ENCODE measurements at places on chromosomes 12 and 14.

GRCh38 chr12:131442337-131442918 lies 268.5 kb upstream of the SFSWAP start:
- DNase-seq, result no peak

GRCh38 chr12:113358381-113359132 lies at the start of gene PLBD2:
Gene PLBD2, plus strand, starts transcription at chr12:113358587. Its CDS starts 14 bp downstream, at chr12:113358601.
- DNase-seq, result peak; percentile 92

- DNase-seq, result no peak
Observed at GRCh38 chr12:121326996-121327674, 25.1 kb downstream of the ANAPC5 start.

- DNase-seq, result no peak
Observed at GRCh38 chr14:75543253-75543652, 21.0 kb downstream of the BATF start.

- no peak for DNase-seq
Observed at GRCh38 chr12:99553461-99553860, 94.1 kb upstream of the GARIN6 start.

DNA sequence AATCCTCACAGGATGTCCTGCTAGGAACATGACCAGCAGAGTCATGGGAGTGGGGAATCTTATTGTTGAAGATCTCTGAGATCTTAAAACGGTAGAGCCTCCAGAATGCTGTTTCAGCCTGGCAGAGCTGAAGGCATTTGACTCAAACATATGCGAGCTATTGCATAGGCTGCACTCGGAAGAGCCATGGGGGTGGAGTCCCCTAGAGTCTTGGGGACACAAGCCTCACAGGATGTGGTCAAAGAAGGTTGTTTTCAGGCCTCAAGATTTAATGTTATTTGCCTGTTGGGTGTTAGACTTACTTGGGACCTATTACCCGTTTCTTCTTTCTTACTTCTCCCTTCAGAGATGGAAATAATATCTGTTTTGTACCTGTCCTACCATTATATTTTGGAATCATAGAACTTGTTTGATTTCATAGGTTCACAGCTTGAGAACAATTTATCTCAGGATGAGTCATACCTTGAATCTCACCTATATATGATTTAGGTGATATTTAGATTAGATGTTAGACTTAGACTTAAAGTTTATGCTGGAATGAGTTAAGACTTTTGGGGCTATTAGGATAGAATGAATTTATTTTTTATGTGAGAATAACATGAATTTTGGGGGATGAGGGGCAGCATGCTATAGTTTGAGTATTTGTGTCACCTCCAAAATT lies 172.2 kb upstream of the ATP2B1 start:
- peak; percentile 3 for DNase-seq

GRCh38 chr12:24553259-24553658 lies 395.6 kb downstream of the BCAT1 start:
- no peak for DNase-seq

DNA sequence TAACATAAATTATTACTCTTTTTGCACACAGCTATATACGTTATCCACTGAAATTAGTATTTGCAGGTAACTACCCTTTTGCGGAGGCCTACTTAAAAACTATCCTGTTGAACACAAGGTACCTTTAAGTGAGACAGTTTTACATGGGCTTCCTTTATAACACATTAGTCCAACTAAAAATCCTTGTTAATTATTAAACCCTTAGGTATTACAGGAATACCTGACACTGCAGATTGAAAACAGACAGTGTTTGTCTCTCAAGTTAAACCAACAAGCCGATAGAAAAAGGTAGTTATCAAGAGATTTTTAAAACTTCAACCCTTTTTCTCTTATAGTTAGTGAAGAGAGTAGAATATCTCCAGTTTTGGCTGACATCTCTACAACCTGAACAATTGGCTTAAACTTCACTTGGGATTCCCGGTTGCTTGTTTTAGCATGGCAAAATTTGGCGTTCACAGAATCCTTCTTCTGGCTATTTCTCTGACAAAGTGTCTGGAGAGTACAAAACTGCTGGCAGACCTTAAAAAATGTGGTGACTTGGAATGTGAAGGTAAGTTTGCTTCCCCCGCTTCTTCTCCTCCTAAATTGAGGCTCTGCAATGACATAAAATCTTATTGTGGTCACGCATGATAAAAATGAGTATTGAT lies at the start of gene MIA2:
MIA2 (plus strand) TSS at position 236 of the 647 bp plus-strand sequence; CDS start at position 436, 200 bp downstream.
- no peak for DNase-seq

DNA sequence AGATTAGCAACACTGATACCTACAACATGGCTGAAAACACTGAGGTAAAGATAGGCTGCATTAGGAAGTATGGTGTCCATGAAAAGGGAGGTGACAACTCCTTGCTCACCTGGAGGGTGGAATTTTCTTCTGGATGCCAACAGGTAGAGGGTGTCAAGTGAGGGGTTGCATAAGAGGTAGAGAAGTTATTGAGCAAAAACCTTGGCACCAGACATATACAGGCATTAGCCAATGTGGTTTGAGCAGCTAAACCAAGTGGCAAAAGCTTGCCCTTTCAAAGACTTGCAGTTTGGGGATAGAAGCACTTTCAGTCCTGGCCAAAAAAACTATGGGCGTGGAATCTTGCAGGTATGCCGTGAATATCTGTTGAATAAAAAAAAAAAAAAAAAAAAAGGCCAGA lies 3.8 kb downstream of the RITA1 start:
- DNase-seq, result no peak

DNA sequence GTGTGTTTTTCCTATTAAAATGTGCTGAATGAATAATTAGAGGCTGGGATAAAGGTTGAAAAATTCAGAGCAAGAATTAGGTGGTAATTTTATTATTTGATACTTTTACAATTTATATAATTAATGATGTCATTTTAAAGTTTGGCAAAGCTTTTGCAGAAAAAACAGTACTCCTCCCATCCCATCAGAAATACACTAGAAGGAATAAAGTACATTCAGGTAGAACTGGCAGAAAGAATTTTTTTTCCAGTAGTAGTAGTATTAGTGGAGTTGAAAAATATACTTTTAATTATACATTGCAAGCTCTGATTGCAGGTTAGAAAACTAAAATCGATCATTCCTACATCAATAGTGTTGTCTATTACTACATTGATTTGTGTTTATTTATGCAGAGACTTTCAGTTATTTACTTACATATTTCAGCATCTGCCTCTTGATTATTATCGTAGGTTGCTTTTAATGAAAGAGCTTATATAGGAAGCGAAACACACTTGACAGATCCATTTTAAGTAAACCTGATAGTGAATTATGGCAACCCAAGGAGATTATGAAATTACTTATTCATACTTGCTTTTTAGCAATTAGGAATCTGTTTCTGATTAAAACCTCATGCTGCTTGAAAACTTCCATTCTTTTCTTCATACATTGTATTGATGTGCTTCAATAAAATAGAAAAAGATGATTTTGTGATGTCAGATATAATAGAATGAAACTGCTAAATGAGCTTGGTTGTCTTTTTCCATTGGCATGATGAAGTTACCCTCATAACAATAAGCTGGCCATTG lies 10.1 kb downstream of the FOXG1 start:
- no peak for DNase-seq

GRCh38 chr12:127480775-127481314 lies 786.1 kb upstream of the TMEM132C start:
- no peak for DNase-seq

- DNase-seq, result peak; percentile 59
Observed at GRCh38 chr14:74882103-74882920, 596 bp downstream of the DLST start.

DNA sequence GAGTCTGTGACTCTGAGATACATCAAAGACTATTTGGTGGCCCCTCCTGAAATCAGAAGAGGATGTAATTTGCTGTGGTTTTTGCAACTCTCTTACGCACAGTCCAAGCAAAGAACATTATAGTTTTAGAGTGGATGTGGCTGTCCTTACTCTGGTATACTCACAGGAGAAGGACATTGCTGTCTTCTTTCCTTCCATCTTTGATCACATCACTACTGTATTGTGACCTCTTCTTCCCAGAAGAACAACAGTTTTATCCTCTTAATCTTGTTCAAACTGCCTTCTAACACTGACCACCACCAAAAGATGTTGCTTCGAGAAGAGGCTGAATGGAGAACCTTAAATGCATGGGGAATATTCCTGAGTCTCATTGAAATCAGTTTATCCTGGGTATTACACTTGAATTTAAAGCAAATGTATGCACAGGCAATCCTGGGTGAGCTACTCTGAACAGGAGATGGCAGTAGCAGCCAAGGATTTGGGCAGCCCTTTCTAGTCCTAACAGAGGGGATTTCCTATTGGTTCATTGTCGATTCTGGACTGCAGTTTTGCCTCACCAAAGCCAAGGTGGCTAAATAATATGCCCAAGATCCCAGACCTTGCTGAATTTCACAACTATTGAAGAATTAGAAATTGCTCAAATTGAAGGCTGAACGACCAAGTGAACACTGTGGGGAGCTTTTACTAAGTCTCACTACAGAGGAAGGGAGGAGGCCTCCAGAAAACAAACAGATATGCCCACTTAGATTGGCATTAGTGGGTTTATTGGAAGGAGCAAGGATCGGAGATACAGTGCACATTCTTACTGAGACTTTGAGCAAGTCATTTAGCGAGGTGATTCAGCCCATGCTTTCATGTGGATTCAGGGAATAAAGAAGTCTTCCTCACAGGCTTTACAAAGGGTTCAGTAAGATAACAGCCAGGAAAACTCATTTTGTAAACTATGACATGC lies 282.8 kb downstream of the PAWR start:
- DNase-seq, result peak; percentile 32

- peak; percentile 99 for DNase-seq
Observed at GRCh38 chr14:64841772-64842750, 37.6 kb downstream of the SPTB start.

- DNase-seq, result no peak
Observed at GRCh38 chr12:101173197-101173749, 36.8 kb downstream of the SLC5A8 start.

DNA sequence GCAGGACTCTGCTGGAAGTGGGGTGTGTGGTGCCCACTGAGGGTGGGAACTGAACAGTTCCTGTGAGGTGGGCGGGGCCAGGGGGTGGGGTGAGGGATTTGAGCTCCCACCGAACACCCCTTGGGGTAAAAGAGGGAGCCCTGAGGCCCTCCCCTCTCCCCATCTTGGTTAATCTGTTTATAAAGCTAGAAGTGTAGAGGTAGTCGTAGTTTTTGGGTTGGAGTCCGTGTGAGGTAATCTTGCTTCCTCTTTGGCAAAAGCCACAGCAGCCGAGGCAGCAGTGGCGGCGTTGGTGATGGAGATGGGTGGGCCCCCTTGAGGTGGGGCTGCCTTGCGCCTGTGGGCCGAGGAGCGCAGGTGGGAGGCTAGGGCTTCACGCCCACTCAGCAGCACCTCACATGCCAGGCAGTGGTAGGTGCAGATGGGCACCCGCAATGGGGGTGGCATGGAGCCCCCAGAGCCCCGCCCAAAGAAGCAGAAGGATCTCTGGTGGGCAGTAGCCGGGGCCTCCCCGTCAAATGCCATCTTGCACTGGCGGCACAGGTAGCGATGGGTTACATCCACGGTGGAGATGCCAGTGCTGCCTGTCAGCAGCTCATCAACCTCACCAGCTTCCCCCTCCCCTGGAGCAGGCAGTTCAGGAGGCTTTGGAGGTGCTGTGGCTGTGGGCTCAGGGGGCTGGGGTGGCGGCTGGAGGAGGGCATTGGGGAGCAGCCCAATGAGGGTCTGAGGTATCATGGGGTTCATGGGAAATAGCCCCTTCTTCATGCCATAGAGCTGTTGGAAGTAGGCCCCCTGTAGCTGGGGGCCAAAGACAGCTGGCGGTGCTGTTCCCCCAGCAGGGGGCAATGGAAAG lies 29.6 kb downstream of the ZFHX2 start:
- DNase-seq, result no peak

- no peak for DNase-seq
Observed at GRCh38 chr12:122749569-122750332, 2.9 kb upstream of the DENR start.

DNA sequence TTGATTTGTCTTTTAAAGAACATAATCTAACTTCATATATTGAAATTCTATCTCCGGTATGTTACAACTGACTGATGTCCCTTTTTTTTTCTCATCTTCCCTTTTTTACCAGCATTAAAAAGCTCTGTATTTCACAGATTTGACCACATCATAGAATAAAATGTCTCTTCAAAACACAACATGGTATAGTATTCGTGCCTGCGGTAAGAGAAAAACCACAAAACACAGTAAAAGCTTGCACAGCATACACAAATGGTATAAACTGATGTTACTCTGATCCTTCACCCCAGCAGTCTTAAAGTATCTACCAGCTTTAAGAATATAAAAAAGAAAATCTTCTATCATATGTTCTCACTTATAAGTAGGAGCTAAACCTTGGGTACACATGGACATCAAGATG lies 83.4 kb downstream of the HECTD1 start:
- no peak for DNase-seq

DNA sequence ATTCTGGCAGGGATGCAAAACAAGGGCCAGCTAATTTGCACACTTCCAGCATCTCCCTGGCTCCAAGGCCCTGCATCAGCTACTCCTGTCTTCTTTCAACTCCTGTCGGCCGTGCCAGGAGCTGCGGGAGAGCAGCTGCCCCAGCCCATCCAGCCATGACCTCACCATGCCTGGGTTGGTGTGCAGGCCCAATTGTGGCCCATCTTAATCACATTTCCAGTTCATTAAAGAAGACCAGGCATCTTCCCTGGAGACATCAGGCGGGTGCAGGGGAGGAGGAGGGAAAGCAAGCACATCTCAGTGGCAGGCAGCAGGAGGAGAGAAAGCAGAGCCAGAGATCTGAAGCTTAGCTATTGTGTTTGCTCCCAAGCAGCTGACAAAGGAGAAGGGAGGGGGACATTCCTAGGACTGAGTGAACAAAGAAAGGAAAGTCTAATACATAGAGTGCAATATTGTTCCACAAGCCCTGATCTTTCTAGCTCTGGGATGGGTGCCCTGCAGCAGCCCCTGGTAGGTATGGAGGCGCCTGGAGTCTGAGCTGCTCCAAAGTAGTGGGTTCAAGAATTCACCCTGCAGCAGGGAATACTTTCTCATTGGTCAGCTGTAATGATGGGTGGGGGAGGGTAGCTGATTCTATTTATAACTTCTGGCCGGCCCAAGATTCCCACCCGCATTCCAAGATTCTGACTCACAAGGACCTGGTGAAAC lies 40.1 kb downstream of the VWF start:
- DNase-seq, result no peak

DNA sequence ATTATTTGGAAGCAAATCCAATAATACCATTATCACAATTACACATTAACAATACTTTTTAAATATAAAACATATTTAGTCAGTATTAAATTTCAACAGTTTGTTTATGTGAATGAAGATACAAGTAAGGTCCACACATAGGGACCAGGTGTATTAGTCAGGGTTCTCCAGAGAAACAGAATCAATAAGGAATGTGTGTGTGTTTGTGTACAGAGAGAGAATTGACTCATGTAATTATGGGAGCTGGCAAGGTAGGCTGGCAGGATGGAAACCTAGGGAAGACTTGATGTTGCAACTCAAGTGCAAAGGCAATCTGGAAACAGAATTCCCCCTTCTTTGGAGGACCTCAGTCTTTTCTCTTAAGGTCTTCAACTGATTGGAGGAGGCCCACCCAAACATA lies 123.2 kb upstream of the OTX2 start:
- no peak for DNase-seq

DNA sequence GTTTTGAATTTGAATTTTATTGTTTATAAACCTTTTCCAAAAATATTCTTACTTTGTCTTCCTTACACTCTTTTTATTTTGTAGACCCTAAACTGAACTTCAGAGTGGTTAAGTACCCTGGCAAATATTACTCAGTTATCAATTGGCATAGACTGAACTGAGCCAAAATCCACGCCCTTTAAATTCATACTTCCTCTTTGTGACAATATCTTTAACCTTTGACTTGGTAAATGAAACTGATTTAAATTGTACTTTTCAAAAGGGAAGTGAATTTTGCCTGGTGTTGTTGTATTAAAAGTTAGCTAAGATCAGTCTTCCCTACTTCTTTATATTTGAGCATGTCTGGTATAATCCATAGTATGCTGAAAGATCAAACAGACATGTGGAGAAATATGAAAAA lies 184.3 kb upstream of the USP15 start:
- DNase-seq, result no peak

Data from hematopoietic multipotent progenitor cell treated with erythropoietin and hydrocortisone succinate and interleukin-3 and kit ligand, for 8 days (in vitro differentiated cells).